ENCODE measurements at places on chromosomes 16 and 17. TPM values are rescaled to one million over a fixed set of nuclear protein-coding genes. Genes with fewer than 3 reads are reported as not detected.

Gene AOC2
- 2.7 TPM for polyA plus RNA-seq

Gene TBX2
- 187 TPM for polyA plus RNA-seq

Gene CIBAR2
- polyA plus RNA-seq, result 9.8 TPM

DNA sequence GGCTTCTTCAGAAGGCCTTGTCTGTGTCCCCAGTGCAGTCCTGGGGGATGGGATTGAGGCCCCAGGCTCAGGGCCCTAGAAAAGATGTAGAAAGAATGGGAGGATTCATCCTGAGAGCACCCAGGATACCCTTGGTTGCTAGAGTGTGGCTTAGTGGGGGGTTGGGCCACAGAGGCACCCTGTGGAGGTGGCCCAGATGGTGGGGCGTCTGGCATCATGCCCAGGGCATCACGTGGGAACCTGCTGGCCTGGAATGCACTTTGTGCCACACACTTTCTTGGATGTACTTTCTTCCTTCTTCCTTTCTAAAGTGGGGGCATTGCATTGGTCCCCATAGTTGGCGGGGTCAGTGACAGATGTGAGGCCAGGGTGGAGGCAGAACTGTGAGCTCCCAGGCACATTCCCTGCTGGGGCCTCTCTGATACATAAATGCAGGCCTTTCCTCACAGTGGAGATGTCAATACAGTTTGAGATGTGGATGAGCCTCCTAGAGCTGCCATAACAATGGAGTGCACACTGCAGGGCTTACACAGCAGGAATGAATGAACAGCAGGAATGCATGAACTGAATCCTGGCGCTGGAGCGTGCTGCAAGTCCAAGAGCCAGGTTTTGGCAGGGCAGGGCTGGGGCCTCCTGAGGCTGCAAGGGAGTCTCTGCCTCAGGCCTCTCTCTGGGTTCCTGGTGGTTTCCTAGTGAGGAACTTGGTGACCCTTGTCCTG lies 43.3 kb downstream of the MGAT5B start:
- DNase-seq, result no peak

GRCh38 chr17:45040459-45040858 lies 11.0 kb downstream of the DCAKD start:
- no peak for DNase-seq

DNA sequence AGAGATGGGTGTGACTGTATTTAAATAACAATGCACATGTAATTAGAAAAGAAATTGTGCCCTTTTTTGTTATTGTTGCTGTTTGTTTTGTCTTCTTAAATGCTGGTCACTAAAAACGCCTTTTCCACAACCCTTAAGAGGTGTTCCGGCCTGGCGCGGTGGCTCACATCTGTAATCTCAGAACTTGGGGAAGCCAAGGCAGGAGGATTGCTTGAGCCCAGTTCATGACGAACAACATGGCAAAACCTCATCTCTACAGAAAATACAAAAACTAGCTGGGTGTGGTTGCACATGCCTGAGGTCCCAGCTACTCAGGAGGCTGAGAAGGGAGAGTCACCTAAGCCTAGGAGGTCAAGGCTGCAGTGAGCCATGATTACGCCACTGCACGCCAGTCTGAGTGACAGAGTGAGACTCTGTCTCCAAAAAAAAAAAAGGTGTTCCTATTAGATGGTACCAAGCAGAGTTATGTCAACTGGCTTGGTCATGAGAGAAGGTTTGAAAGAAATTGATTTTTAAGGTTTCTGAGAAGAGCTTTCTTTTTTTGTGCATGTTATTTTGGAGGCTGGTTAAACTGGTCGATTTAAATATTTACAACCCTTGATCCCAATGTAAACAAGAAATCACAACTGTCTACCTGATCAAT lies 23.5 kb upstream of the RFFL start:
- DNase-seq, result no peak

GRCh38 chr16:57532266-57532625 lies 4.1 kb downstream of the CCDC102A start:
- no peak for DNase-seq

Gene TCAP
- polyA plus RNA-seq, result 2.2 TPM

DNA sequence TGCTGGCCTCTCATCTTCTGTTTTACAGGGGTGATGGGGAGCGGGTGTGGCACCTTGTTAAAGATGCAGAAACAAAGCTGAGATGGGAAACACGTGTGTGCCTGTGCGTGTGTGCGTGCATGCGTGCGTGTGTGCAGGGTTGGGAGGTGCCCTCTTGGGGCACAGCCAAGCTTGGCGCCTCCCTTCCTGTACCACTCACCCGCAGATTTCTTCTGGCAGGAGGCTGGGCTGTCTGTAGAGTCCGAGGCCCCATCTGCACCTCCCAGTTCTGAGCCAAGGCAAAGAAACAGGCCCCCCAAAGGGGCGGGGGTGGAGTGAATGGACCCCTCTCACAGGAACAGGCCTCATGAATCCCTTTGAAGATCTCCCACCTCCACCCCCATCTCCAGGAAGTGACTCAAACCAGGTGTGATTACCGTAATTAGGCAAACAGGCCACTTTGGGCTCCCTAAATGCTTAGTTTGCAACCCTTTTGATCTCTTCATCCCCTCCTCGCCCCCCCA lies 20.9 kb downstream of the TNS4 start:
- DNase-seq, result no peak

Gene KRTAP4-4
- polyA plus RNA-seq, result not detected

- no peak for DNase-seq
Measured at GRCh38 chr17:10216213-10216938, 18.0 kb upstream of the GAS7 start.

DNA sequence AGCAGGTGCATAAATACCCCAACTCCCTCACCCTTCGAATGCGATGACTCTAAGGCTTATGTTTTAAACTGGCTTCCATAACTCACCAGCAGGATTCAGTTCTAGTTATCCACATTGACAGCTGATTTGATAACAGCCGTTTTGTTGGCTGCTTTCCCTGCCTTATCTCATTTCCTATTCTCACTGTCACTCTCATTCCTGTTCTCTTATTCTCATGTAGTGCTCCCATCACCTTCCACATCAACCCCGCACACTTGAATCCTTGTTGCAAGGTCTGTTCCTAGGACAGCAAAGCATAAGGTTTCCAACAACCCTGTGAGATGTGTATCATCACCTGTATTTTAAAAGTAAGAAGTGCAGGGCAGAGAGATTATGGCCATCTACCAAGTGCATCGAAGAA lies 344.4 kb downstream of the CDH13 start:
- DNase-seq, result no peak

DNA sequence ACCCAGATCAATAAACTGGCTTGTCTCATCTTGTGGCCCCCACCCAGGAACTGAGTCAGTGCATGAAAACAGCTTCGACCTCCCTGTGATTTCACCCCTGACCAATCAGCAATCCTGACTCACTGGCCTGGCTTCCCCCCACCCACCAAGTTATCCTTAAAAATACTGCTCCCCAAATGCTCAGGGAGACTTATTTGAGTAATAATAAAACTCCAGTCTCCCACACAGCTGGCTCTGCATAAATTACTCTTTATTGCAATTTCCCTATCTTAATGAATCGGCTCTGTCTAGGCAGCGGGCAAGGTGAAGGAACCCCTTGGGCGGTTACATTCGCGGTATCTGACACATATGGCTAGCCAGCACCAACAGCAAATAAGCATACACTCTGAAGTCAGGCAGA lies 9.8 kb upstream of the RABEP1 start:
- no peak for DNase-seq

DNA sequence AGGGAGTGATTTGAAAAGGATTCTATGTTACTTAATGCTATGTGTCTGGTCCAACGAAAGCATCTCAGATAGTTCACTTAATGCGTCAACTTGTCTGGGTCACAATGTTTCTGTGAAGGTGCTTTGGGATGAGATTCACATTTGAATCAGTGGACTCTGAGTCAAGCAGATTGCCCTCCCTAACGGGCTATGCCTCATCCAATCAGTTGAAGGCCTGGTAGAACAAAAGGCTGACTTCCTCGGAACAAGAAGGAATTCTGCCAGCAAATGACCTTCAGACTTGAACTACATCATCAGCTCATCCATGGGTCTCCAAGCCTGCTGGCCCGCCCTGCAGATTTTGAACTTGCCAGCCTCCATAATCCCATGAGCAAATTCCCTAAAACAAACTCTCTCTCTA lies 15.2 kb downstream of the EMP2 start:
- DNase-seq, result no peak

Gene PCGF2
- 89.9 TPM for polyA plus RNA-seq

Measured in right lung (tissue), 10 donors.